ENCODE measurements at places on chromosomes 2 and 18.

DNA sequence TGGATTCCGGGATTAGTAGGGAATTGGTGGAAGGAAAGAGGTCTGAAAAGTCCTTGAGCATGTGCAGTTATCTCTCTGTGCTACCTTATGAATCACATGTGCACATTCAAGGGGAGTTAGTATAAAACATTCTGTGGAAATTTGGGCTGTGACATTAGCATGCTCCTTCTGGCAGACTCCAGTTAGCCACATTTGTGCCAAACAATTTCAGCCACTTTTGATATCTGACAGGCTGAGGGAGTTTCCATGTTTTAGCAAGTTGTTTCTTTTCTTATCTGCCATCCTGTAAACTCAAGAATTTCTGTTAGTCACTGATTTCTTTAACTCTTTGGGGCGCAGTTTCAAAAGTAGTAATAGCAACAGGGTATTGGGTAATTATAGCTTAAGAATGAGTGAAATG lies 28.3 kb upstream of the GYPC start:
- DNase-seq = no peak

GRCh38 chr2:26327291-26328272 lies 18.4 kb upstream of the SELENOI start:
- no peak for DNase-seq

- DNase-seq = no peak
Observed at GRCh38 chr2:224518806-224519580, 66.2 kb downstream of the CUL3 start.

- DNase-seq = no peak
Observed at GRCh38 chr2:40401896-40402295, 50.0 kb downstream of the SLC8A1 start.

GRCh38 chr2:161445097-161445496 lies 29.0 kb downstream of the TBR1 start:
- no peak for DNase-seq

GRCh38 chr2:6359964-6360363 lies 505.7 kb downstream of the CMPK2 start:
- DNase-seq = no peak
